ENCODE measurements at places on chromosomes 6 and 20. TPM values are rescaled to one million over a fixed set of nuclear protein-coding genes. Genes with fewer than 3 reads are reported as not detected.

The RXRB gene
- total RNA-seq: 25.5 TPM

- no peaks in the 10 kb centered on the region for H3K4me1 ChIP-seq
- H3K27ac ChIP-seq: no peak overlapping the region
- no peaks in the 10 kb centered on the region for H3K36me3 ChIP-seq
- no peaks in the 10 kb centered on the region for H3K27me3 ChIP-seq
- DNase-seq: no peak
Observed at GRCh38 chr20:63255931-63256704, 1.9 kb upstream of the NKAIN4 start.

DNA sequence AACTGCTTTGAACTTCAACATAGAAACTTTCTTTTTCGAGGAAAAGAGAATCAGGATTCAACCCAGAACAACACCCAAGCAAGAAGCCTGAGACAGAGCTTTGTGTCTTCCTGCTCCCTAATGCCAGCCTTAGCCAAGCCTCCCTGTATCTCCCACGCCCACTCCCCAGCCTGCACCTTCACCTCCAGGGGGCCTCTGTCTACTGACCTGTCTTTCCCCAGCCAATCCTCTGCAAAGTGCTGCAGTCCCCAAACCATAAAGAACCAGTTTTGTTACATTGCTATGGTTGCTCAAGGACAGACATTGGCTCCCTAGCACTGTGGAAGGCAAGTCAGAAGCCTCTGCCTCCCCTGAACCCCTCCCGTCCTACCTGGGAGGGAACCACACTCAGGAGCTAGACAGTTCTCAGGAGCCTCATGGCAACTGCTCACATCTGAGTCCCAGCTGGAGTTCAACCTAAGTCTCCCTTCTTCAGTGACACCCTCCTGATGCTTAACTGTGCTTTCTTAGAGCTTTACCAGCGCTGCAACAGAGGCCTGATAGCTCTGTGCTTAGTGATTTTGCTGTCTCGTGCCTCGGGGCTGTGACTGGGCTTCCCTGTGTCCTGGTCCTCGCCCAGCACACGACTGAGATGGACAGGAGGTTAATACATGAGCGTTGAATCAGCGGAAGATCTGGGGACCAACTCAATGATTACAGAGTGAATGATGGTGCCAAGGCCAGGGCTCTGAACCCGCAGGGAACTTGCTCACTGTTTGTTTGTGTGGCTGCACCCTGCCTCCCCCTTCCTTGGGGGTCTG, 101.5 kb upstream of the DUSP22 start:
- no peaks in the 10 kb centered on the region for H3K27me3 ChIP-seq
- H3K27ac ChIP-seq: no peak overlapping the region
- H3K4me1 ChIP-seq: peaks cover 2% of the 10 kb centered on the region
- DNase-seq: no peak

The F13A1 gene
- 23.9 TPM for total RNA-seq

GRCh38 chr6:34143196-34143883, 2.5 kb downstream of the GRM4 start:
- no peaks in the 10 kb centered on the region for H3K36me3 ChIP-seq
- H3K27me3 ChIP-seq: no peaks in the 10 kb centered on the region
- no peak overlapping the region for H3K27ac ChIP-seq
- no peak for DNase-seq
- H3K4me3 ChIP-seq: no peak overlapping the region
- peaks cover 11% of the 10 kb centered on the region for H3K4me1 ChIP-seq

DNA sequence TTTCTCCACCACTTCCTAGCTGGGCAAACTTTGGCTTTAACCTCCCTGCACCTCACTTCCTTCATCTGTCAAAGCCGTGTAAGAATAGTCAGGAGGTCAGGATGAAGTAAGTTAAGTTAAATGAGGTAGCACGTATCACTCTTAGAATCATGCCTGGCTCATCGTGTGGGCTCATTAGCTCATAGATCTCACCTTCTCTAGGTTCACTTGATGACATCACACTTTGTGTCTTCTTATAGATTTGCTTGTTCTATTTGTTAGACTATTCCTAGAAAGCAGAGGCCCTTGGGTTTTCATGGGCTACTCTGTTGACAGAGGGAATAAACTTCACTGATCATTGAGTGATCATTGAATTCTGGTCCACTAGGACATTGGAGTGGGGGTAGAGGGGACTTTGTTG, 12.2 kb upstream of the NCOA5 start:
- no peak overlapping the region for H3K27ac ChIP-seq
- H3K36me3 ChIP-seq: no peaks in the 10 kb centered on the region
- no peaks in the 10 kb centered on the region for H3K4me1 ChIP-seq
- H3K27me3 ChIP-seq: no peaks in the 10 kb centered on the region
- no peak for DNase-seq

The LBP gene
- not detected for total RNA-seq

DNA sequence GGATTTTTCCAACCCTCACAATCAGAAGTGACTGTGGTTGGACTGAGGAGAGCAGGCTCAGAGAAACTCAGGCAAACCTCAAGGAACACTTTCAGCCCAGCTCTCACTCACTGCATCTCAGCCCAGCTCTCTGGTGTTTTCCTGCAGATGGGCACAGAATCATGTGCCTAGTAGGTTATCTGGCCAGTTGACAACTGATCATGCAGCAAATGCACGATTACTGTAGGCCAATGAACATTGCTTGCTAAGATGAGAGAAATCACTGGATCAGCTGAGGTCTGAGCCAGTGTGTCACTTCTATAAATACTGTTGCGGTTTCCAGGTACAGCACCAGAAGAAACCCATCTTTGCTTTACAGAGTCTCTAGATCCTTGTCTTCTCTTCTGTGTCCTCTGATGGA, 540.5 kb downstream of the CD83 start:
- no peak overlapping the region for H3K4me3 ChIP-seq
- DNase-seq: no peak
- no peaks in the 10 kb centered on the region for H3K36me3 ChIP-seq
- peaks cover 6% of the 10 kb centered on the region for H3K4me1 ChIP-seq
- no peaks in the 10 kb centered on the region for H3K27me3 ChIP-seq

- H3K27ac ChIP-seq: no peak overlapping the region
- H3K4me3 ChIP-seq: no peak overlapping the region
- H3K4me1 ChIP-seq: no peaks in the 10 kb centered on the region
- no peak for DNase-seq
Observed at GRCh38 chr6:16380220-16380809, 141.9 kb downstream of the GMPR start.

GRCh38 chr6:45450831-45451230, 73.1 kb upstream of the SUPT3H start:
- no peaks in the 10 kb centered on the region for H3K36me3 ChIP-seq
- peaks cover 2% of the 10 kb centered on the region for H3K4me1 ChIP-seq
- no peak overlapping the region for H3K27ac ChIP-seq
- no peak overlapping the region for H3K4me3 ChIP-seq
- no peaks in the 10 kb centered on the region for H3K27me3 ChIP-seq

DNA sequence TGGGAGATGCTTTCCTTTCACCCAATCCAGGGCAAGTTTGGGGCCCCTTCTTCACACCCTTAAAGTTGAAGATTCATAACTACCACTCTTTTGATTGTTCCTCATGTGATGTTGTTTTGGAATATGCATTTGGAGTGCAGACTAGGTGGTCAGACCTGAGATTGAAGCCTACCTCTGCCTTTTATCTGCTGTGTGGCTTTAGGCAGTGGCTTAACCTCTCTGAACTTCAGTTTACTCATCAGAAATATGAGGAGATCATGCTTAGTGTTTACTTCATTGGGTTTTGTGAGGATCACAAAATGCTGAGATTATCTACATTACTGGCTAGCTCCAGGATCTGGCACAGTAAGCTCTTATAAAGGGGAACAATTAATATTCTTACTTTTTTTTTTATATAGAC, 26.4 kb upstream of the TCP11 start:
- H3K27ac ChIP-seq: no peak overlapping the region
- no peaks in the 10 kb centered on the region for H3K4me1 ChIP-seq
- no peak for DNase-seq
- no peaks in the 10 kb centered on the region for H3K27me3 ChIP-seq

DNA sequence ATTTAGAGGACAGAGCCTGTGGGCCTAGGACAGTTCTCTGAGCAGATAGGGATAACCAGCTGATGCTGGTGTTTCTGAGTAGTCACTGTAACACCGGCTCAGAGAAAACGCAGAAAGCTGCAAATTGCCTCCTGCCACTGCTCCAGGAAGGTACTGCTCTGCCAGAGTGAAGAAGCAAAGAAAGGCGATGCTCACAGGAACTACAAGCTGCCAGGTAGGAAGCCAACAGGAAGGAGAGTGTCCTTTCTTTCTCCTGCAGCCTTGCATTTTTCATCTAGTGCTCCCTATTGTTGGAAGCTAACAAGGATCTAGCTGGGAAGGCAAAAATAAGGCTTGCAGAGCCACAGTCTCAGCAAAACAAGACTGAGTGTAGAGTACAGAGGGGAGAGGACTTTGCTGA, 70.7 kb upstream of the RAB32 start:
- H3K27me3 ChIP-seq: no peaks in the 10 kb centered on the region
- H3K4me1 ChIP-seq: no peaks in the 10 kb centered on the region
- H3K36me3 ChIP-seq: no peaks in the 10 kb centered on the region
- no peak for DNase-seq
- H3K27ac ChIP-seq: no peak overlapping the region

The DEFB115 gene
- not detected for total RNA-seq

GRCh38 chr20:63522981-63523611, 2.5 kb downstream of the PPDPF start:
- H3K27me3 ChIP-seq: no peaks in the 10 kb centered on the region
- peaks cover 10% of the 10 kb centered on the region for H3K4me1 ChIP-seq
- peak; percentile 48 for DNase-seq
- no peak overlapping the region for H3K4me3 ChIP-seq
- H3K27ac ChIP-seq: no peak overlapping the region

DNA sequence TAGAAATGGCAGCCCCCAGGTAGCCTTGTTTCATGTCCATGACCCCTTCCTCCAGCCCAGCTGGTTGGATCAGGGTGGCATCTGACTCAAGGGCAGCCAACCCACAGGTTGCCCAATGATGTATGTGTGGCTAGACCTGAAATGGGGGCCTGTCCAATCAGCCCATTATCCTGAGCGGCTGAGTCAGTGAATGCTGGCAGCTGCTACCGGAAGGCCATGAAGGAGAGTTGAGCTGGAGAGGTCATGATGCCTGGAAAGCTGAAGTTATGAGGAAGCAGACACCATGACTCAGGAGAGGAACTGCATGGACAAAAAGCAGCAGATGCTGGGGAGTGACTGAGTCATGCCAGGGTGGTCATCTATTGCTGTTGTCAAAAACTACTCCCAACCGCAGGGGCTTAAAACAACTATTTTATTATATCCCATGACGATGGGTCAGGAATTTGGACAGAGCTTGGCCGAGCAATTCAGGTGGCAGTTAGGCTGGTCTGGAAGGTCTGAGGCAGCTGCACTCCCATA, 67.3 kb downstream of the MDGA1 start:
- no peak overlapping the region for H3K27ac ChIP-seq
- H3K36me3 ChIP-seq: no peaks in the 10 kb centered on the region
- H3K4me3 ChIP-seq: no peak overlapping the region
- no peak for DNase-seq

All from ovary (tissue), 10 donors.